AG10803 (cell line): ENCODE measurements at places on chromosomes 3 and 15.

DNA sequence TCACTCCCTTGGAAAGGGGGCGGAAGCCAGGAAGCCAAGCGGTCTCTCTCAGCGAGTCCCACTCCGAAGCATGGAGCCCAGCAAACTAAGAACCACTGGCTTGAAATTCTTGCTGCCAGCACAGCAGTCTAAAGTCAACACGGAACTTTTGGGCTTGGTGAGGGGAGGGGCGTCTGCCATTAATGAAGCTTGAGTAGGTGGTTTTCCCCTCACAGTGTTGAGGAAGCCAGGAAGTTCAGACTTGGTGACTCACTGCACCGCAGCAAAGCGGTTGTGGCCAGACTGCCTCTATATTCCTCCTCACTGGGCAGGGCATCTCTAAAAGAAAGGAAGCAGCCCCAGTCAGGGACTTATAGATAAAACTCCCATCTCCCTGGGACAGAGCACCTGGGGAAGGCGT is 665.4 kb upstream of the CBLB start:
- peak; percentile 19 for DNase-seq

GRCh38 chr3:72487078-72487765 is 361.0 kb downstream of the SHQ1 start:
- peak; percentile 98 for DNase-seq

DNA sequence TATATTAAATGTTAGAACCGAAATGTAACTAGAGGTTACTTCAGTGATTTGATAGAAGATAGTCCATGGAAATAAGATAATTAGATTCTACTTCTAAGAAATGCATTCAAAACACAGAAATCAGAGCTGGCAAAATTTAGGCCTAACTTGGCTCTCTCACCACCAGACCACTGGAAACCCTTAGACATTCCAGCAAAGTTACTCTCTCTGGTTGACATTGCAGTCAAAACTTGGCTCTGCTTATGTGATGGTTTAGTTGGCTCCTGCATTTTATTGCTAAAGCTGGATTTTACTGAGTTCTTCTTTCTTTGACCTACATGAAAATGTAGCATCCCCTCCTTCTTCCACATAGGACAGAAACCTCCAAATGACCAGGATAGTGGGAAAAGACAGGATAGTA is 35.4 kb upstream of the CBLB start:
- DNase-seq: peak; percentile 58

DNA sequence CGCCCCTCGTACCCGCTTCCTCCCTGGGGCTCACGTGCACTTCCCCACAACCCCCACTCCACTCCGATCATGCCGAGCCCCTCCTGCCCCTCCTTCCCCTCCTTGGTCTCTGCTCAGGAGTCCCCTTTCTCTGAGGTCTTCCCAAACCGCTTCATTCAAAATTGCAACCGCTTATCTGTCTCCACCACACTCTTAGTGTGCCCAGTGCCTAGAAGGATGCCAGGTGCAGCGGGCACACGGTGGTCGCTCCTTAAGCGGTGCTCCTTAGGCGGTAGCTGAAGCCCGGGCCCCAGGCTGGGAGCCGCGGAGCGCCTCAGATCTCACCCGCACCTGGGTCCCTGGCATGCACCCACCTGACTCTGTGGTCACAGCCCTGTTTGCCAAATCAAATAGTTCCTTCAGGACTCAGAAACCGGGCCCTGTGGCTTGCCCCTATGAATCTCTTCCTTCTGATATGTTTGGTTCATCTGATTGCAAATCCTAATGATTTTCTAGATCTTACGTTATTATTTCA is 524.5 kb downstream of the OCA2 start:
- no peak for DNase-seq

GRCh38 chr15:80423215-80423614 is 19.0 kb downstream of the ARNT2 start:
- no peak for DNase-seq

DNA sequence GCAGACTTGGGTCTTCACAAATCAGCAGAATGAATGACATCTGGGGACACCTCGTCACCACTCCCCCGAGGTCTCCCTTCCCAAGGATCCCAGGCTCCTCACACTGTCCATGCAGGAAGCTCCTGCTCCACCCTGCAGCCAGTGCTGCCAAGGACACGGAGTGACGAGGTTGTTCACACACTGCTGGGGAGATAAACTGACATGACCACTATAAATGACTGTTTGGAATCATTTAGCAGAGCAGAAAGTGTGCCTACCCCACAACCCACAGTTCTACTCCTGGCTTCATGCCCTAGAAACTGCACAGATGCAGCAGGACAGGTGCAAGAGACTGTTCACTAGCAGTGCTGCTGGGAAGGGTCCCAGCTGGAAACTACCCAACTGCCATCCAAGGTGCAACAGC is 19.7 kb upstream of the PRSS50 start:
- no peak for DNase-seq

GRCh38 chr3:183626877-183627594 is 8.4 kb upstream of the KLHL24 start:
- DNase-seq: no peak

DNA sequence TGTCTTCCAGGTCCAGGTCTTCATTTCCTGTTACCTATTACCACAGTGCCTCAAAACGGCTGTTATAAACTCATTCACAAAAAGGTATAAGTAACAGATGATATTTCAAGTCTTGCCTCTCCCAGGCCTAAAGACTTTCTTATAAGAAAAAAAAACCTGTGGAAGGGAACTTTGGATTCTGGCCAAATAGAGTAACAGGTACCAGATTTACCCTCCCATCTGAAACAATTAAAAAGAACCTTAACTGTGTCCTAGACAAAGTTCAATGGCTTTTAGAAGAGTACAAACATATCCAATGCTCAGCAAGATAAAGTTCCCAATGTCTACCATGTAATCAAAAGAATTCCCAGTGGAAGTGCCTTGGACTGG is 22.6 kb downstream of the BHLHE40 start:
- DNase-seq: no peak

DNA sequence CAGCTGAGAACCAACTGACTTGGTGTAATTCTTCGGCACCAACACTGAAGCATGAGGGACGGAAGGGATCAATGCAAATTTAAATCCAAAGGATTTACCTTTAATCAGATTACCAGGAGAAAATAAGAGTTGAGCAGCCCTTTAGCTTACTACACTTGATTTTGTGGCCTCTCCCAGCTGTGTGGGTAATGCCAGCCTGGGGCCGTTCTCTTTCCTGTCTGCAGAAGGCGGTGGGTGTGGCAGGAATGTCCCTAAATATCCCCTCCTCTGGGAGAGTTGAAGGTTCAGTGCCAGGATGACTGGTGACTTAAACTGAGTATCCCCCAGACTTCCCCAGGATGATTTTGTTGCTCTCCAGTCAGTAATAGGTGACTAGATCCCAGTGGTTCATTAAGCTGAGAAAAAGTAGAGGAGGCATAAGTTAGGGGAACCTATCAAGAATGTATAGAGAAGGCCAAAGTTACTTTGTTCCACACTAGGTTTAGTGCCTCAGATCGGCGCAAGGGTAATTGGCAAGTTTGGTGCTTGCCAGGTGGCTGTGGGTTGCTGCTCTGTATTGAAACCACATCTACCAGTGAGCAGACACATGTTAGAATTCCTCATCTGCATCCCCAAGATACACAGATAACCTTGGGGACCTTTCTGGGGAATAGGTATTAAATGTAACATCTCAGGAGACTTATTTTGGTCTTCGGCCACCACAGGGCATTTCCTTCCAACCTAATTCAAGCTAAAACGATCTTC is 23.1 kb downstream of the MAPKBP1 start:
- no peak for DNase-seq

GRCh38 chr3:193673845-193674244 is 80.8 kb downstream of the OPA1 start:
- DNase-seq: no peak

- peak; percentile 62 for DNase-seq
Observed at GRCh38 chr15:75508840-75509532, 57.5 kb upstream of the SIN3A start.

GRCh38 chr3:56413911-56414310 is 54.4 kb downstream of the ERC2 start:
- no peak for DNase-seq

DNA sequence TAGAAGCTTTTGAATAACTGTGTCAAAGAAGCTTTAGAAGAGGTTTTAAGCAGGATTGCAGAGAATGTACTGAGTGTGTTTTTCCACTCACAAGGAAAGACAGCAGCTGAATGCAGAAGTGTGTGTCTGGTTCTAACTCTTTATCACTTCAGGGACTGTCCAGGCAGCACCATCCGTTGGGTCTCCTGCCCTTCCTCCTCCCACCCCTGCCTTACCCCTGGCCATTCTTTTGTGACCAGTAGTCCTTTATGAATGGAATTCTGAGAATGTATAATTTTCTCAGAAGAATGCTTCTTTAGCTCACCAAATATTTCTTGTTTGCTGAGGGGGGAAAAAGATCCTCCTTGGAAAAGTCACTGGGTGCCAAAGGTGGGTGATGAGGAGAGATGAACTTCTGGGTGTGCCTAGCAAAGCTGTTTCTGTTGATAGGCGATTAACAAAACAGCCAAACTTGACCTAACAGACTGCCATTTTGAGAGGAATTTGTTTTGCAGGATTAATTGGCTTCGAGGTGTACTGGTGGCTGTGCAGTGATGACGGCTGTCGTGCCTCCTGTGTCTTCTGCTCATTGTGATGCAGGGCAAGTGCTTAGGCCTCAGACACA is 70.9 kb downstream of the IGF1R start:
- peak; percentile 40 for DNase-seq

DNA sequence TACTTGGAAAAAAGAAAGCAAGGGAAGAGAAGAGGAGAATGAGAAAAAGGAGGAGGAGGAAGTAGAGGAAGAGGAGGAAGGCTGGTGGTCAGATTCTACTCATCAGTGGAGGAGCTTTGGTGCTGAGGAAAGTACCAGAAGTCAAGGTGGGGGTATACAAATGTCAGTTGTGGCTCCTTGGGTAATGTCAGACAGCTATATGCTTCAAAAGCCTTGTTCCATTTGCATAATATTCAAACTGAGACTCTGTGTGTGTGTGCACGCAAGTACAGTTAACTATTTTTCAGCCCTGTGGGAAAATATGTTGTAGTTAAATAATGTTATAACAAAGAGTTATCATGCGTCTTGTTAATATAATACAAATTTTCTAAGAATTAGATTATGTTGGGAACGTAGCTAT is 609.7 kb downstream of the PDCD6IP start:
- no peak for DNase-seq

- no peak for DNase-seq
Observed at GRCh38 chr3:40930131-40930538, 269.2 kb upstream of the CTNNB1 start.

DNA sequence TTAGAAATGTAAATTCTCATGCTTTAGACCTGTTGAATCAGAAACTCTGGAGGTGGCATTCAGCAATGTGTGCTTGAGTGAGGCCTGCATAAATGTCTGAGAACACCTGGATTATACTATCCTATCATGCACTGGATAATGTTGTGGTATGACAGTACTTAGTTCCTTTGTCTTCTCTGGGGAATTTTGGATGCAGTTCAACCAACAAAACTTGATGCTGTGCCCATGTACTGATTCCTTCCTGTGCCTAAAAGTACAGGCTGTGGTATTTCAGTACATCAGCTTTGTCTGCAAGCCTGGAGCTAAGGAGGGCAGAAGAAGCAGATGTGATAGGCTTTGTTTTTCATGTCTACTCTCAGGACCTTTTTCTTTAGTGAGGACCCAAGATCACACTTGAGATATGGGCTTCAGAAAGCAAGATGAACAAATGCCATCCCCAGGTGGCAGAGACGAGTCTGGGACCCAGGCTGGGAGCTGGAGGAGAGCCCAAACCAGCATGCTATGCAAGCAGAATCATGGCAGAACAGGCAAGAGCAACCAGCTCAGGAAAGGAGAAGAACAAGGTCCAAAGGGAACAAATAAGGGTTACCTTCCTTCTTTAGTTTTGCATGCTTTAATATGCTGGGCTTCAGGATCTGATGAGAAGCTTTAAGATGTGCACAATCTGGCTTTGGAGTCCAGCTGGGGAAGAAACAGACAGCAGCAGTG is 124.7 kb downstream of the MYRIP start:
- DNase-seq: peak; percentile 16

- no peak for DNase-seq
Observed at GRCh38 chr3:140294058-140294457, 359.1 kb downstream of the CLSTN2 start.

DNA sequence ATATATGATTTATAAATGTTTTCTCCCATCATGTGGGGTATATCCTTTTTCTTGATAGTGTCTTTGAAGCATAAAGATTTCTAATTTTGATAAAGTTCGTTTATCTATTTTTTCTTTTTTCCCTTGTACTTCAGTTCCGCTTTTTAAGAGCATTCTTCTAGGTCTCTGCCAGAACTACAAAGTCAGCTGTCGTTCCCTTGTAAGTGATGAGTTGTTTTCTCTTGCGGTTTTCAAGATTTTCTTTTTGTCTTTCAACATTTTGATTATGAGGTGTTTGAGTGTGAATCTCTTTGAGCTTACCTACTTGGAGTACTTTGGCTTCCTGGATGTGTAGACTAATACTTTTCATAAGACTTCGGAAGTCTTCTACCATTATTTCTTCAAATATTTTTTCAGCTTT is 9.3 kb upstream of the PRICKLE2 start:
- no peak for DNase-seq

GRCh38 chr3:187207624-187208023 is 10.3 kb downstream of the RTP1 start:
- peak; percentile 75 for DNase-seq

- DNase-seq: no peak
Observed at GRCh38 chr3:13686367-13687160, 137.6 kb downstream of the FBLN2 start.

DNA sequence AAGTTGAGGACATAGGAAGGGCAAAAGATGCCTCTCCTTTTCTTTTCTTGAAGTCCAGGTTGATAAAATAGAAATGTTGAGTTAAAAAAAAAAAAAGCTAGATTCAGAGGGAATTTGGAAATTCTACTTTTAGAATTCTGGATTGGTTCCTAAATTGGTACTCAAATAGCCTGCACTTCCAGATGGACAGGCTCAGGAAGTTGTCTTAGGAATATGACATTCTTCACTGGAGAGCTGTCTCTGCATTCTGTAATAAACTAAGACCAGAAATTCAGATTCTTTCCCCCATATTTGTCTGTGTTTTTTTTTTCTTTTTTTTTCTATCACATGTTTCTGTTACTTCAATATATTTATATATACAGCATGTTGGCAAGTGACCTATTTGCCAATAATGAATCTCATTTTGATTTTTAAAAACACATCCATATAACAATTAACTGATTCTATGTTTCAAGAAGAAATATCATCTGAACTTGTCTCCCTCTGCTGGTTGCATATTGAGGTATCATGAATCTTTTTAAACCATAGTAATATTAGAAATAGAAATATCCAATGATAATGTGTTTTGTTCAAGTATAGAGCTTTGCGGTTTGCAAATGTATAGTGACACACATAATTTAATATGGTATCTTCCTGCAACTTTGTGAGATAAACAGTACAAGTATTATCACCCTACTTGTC is 8.5 kb upstream of the LSAMP start:
- peak; percentile 22 for DNase-seq
